DMS153 (cell line): ENCODE measurements at places on chromosomes 5 and 9.

- DNase-seq, result no peak
Observed at GRCh38 chr5:132644177-132644576, 13.8 kb upstream of the IL13 start.

DNA sequence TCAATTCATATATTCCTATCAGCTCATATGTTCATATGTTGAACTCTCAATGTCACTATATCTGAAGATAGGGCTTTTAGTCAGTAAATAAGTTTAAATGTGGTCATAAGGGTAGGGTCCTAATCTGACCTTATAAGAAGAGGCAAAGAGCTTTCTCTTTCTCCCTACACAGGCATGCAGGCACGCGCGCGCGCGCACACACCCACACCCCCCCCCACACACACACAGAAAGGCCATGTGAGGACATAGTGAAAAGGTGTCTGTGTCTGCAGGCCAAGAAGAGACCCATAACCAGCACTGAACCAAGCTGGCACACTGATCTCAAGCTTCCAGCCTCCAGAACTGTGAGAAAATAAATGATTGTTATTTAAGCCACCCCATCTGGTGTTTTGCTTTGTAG, 76.0 kb downstream of the PDE4D start:
- no peak for DNase-seq

DNA sequence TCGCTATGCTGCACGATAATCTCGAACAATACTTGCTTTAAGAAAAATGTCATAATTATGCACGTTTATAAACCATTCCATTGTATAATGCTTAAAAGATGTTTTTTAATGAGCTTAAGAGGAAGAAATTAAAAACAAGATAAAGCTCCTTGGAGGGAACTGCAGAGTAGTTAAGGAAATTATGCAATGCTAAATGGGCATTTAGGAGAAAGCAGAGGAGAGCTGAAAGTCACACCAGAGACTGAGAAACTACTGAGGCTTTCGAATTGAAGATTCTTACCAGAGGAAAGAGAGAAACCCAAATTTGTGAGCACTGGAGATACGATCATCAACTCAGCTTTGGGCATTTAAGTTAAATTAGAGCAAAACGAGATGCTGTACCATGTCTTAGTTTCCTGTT, 119.4 kb downstream of the CDH10 start:
- no peak for DNase-seq

DNA sequence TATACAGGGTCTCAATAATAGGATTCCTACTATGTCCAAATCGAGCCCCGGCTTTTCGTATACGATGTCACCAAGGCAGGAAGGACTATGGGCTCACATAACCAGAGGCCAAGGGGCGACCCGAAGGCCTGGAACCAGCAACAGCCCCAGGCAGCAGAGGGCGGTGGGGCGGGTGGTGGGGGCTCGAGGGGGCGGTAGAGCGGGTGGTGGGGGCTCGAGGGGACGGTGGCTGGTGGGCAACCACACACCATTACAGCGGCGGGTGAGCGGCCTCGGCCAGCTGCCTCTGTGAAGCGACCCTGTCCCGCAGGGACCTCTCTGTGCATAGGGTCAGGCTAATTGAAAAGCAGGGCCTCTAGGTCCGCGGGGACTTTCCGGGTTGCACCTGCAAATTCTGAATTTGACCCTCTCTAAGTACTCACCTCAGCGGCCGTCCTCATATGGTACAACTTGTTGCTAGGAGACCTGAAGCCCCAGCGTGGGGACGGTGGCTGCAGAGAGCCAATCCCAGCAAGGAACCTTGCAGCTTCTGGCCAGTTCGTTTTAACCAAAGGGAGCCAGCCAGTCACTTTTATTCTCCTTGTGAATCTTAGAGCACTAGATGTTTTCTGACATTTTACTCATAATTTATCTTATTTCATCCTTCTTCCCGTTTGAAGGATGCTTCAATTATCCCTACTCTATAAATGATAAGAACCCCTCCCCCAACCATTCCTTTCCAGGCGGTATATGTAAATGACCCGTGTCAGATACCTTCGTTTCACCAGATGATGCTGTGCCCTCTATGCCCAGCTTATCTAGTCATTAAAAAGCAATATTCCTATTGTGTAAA, at the start of gene NME5:
Gene NME5 (minus strand): TSS at position 480 of the 832 bp plus-strand sequence. CDS start 648 bp downstream, outside the sequence.
- DNase-seq, result peak; percentile 20

- DNase-seq, result no peak
Observed at GRCh38 chr5:54573812-54574489, 56.4 kb downstream of the SNX18 start.

DNA sequence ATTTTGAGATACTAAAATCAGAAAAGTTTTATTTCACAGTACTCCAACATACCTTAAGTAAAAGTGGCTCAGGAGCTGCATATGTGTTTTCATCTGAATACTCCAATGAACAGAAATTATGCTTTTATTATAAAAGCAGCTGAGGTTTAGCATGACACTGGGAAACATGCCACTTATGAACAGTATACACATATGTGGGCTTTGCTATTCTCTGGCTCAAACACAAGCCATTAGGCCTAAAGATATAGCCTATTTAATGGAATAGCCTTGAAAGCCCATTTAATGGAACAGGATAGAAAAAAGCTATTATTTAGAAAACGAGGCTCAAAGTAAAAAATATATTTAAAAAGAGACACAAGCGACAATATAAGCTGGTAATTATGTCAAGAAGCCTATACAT, 74.1 kb downstream of the SLC38A9 start:
- DNase-seq, result no peak
